ENCODE measurements at places on chromosomes 5 and 9.
A peak's percentile ranks its signal among the peaks of the same experiment; 100 is the strongest.

GRCh38 chr9:127083138-127083980, 39.1 kb downstream of the ANGPTL2 start:
- no peak for DNase-seq

DNA sequence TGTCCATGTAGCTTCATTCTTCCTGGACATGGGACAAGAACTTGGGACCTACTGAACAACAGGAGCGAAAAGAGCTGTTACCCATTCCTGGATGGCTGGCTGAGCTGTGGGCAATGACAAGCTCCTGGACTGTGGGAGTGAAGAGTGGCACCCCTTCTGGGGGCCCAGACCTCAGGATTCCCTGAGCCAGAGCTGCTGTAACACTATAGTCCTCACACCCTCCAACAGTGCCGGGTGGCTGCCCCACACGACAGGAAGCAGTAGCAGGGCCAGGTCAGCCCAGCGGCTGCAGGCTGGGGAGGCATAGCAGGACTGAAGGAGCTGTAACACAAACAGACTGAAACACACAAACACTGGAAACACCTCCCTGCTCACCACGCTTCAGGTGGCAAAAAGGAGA, 169.7 kb upstream of the IRX2 start:
- no peak for DNase-seq

- DNase-seq, result no peak
Observed at GRCh38 chr9:77531400-77531799, 116.7 kb downstream of the GNA14 start.

DNA sequence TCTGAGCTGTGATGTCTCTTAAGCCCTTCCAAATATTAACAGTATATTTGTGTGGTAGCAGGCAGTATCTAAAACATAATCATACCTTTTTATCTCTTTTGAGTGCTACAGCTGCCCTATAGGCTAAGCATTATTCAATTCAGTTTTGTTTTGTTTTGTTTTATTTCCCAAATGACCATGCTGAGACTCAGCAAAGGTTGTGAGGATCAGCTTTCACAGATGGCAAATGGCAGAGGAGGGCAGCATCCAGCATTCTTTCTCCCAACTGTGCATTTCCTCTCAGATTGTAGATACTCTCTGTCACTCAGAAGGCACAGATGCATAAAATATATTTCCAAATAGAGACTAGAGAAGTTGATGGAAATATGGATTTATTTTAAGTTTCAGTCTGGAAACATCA, 90.7 kb downstream of the DAPK1 start:
- no peak for DNase-seq

DNA sequence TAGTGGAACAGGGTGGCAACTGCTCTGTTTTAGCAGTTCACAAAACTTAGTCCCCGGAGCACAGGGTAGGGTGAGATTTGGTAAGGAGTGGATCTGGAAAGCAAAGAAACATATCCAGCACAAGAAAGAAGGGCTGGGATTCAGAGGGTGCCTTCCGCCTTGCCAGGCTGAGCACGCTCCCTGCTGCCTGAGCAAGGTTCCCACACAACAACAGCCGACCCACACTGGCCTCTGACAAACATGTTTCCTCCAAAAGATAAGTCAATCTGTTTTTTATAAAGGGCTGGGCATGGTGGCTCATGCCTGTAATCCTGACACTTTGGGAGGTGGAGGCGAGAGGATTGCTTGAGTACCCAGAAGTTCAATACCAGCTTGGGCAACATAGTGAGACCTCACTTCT, 45.8 kb downstream of the RAB3C start:
- DNase-seq, result no peak

DNA sequence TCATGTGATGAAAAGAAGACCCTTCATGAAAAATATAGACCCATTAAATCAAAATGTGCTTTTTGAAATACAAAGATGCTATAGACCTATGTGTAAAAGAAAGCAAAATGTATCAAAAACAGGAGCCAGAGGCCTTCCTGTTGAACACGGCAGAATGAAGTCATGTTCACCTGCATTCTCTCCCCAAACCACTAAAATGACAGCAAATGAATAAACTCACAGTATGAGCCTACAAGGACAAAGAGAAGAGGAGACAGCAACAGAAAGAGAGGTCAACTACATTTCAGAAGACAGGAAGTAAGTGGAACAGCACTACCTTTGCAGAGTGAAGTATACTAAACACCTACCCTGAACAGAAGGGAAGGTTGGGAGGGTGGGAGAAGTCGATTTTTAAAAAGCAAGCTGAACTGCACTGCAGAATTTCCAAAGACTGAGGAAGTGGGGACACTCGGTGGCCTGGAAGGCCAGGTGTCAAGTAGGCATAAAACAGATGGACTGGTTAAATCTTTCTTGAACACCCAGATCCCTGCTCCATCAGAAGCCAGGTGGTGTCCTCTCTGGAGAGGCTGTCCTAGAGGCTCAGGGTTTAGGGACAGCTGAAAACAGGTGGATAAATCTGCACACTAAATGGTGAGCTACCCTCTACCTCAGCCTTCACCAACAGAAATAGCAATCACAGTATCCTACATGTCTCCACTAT, 48.9 kb downstream of the MED27 start:
- DNase-seq, result no peak

- DNase-seq, result no peak
Observed at GRCh38 chr5:176995896-176996767, 10.4 kb downstream of the UIMC1 start.

DNA sequence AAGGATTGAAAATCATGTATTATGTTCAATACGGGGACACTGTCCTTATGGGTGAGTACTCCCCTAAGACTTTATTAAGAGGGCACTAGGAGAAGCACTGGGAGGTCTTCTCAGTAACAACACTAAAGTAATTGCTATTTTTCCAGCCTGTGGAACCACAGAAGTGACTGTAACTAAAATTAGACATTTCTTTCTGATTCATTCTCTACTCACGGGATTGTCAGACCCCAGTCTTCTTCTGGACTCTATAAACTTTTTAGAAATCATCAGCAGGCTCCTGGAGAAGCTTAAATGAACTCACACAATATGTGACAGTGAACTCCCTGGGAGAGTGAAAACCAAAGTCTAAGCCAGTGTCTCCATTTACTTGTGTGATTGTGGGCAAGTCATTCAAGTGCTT, 14.5 kb downstream of the TLR4 start:
- no peak for DNase-seq

DNA sequence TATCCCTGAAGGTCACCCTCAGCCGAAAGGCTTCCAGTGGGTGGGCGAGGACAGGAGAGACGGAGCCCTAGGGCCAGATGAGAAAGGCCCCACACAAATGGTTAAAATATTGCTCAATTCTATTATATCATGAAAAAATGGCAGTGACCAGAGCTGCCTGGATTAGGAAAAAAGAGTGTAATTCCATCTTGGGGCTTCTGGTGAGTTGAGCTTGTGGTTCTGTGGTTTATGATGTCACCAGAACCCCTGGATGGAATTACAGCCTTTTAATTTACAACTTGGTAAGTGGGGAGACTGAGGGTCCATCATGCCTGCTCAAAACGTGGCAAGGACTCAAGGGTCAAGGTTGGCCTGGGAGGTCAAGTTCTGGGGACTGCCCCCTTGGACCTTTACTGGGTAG, 55.5 kb upstream of the STC2 start:
- no peak for DNase-seq

DNA sequence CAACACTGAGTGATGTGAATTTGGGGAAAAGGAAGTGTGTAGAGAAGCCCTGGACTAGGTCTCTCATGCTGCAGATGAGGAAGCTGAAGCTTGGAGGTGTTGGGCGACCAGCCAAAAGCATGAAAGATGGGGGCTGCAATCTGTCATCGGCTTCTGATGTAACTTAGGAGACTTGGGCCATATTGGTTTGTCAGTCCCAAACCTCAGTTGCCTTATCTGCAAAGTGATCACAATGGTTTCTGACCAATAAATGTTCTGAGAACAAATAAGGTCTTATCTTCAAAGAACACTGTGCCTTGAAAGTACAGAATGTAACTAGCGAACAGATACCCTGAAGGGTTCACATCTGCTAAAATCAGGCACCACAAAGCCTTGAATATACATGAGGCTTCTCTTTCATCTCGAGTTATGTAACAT, 198.4 kb upstream of the NR3C1 start:
- no peak for DNase-seq

GRCh38 chr5:14595891-14596290, 14.3 kb downstream of the OTULINL start:
- no peak for DNase-seq

GRCh38 chr5:142097681-142098080, 10.9 kb upstream of the NDFIP1 start:
- DNase-seq, result no peak

- DNase-seq, result no peak
Observed at GRCh38 chr5:123496892-123497291, 15.1 kb upstream of the CSNK1G3 start.

DNA sequence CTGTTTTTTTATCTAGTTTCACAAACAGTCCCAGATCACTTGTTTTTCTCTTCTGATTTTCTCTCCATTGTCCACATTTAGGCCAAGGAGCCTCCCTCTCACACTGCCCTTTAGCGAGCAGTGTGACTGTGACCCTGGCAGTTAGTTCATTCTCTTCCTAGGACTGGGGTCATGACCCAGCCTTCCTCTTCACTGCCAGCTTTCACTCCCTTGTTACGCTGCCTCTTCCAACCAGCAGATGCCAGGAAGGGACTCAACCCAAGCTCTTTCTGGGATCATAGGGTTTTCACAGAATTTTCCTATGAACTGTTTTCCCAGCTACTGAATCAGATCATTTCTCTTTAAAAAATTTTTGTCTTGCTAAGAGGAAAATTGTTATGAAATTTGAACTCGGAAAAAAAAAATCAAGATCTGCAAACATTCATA, 70.9 kb downstream of the LMNB1 start:
- no peak for DNase-seq

DNA sequence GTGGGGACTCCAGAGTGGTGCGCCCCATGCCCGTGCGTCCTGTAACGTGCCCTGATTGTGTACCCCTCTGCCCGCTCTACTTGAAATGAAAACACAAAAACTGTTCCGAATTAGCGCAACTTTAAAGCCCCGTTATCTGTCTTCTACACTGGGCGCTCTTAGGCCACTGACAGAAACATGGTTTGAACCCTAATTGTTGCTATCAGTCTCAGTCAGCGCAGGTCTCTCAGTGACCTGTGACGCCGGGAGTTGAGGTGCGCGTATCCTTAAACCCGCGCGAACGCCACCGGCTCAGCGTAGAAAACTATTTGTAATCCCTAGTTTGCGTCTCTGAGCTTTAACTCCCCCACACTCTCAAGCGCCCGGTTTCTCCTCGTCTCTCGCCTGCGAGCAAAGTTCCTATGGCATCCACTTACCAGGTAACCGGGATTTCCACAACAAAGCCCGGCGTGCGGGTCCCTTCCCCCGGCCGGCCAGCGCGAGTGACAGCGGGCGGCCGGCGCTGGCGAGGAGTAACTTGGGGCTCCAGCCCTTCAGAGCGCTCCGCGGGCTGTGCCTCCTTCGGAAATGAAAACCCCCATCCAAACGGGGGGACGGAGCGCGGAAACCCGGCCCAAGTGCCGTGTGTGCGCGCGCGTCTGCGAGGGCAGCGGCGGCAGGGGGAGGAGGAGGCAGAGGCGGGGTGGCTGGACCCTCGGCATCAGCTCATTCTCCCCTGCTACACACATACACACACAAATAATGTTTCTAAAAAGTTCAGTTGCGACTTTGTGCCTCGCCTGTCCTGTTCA, 668 bp downstream of the GLIS3 start:
- no peak for DNase-seq

DNA sequence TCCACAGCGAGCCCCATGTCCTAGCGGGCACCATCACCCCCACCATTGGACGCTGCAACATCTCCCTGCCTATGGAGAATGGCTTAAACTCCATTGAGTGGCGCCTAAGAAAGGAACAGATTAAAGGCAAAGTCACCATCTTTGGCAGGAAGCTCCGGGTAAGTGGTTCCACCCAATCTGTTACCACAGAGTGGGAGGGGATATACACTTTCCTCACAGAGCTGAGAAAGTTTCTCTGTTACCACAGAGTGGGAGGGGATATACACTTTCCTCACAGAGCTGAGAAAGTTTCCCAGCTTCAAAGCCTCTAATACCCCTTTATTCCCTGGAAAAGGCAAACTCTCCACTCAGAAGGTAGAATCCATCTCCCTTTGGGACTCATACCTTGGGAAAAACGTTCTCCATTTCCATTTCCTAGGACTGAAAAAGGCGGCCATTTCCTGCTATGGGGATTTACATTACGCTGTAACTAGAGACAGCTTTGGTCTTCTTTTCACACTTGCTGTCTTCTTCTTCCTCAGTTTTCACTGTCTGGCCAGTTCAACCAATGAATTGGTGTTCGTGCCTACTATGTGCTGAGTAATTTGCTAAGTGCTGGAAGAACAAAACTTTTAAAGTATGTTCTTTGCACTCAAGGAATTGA, 63.4 kb upstream of the WWC1 start:
- no peak for DNase-seq

DNA sequence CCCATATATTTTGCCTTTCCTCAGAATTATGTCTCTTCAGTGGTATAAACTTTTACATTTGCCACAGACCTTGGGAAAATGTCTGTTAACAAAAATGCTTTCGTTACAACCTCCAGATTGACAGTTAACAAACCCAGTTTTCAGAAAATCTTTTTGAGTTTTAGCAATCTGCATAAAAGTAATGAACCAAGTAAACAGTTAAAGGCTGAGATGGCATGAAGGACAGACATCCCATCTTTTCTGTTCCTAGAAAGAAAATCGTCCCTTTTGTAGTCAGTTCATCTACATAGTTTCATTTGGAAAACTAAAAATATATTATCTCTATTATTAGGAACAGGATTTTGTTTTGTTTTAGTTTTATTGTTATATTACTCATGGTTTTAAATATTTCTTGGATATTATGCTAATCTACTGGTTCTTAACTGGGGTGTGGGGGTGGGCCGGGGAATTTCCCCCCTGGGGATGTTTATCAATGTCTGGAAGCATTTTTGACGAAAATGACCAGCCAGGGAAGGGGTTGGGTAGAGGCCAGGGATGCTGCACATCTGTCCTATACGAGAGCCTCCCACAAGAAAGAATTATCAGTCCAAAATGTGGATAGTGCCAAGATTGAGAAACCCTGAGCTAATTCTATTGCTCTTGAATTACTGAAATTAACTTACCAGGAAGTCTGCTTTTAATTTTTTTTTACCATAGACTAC, 11.9 kb downstream of the FYB1 start:
- DNase-seq, result no peak

GRCh38 chr5:132385326-132386105, 16.0 kb downstream of the SLC22A5 start:
- DNase-seq, result peak; percentile 22

DNA sequence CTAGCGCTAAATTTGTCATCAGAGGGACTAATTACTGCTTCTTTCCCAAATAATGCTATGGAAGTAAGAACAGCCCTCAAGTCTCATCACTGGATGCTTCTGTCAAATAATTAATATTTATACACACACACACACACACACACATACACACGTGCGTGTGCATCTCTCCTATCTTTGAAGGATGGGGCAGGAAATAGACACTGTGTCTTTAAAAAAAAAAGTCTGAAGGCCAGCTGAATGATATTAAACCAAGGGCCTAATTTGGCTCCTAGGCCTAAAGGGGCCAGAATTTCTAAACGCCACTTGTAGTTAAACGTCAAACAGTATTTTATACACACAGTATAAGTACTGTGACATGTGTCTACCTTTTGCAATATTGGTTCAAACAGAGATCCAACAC, 3.3 kb downstream of the SLF1 start:
- DNase-seq, result no peak
